ENCODE measurements at places on chromosomes 12 and 14.

DNA sequence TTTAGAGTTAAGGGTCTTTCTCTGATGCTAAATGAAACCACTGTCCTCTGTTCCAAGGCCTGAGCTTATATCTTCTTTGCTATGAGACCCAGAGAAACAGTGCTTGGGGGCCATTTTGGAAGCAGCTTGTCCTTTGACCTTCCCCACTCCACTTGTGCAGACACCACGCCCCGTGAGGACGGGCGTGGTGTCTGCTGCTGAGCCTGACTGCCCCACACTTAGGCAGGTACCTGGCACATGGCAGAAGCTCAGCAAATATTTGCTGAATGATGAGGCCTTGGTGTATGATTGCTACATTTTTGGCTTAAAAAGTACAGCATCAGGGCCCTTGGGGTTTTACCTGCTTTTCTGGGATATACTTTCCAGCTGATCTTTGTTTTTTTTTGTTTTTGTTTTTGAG, 69.9 kb downstream of the RASSF3 start:
- no peak for DNase-seq

DNA sequence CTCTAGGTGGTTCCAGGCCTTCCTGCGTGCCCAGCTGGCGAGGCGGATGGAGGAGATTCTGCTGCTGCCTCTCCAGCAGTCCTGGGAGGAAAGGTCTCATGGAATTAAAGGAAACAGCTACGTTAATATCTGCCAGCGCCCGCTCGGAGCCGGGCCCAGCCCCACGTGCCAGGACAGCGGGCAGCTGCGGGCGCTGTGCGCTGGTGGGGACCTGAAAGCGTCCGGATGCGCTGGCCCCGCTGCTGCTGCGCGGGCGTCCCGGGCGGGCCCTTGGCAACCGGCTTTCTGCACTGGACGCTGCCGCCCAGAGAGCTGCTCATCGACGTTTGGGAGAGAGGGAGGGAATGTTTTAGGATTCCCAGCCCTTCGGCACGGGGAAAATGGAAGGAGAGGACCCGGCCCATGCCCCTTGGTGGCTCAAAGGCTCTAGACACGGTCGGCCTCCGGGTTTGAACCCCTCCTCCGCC, 8.6 kb upstream of the DYNC1H1 start:
- DNase-seq, result no peak

- no peak for DNase-seq
Observed at GRCh38 chr12:104834607-104835006, 123.5 kb downstream of the SLC41A2 start.

DNA sequence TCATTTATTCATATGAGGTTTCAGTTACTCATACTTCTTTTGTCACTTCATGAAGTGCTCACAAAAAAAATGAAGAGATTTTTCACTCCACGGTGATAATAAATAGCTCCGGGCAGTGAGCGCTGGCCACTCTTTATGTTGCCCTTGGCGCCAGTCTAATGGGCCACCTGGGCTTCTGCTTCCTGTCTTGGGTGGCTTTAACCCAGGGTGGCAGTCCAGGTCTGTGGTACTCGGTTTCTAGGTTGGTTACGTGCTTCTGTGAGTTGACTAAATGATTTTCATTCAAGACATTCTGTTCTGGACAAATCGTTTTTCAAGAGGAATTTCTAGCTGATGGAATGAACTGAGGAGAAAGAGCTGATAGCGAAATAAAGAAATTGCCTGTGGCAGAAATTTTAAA, 34.6 kb upstream of the NID2 start:
- no peak for DNase-seq

- DNase-seq, result no peak
Observed at GRCh38 chr14:101077481-101078074, 174.1 kb upstream of the RTL1 start.

GRCh38 chr14:58238252-58239243, 6.1 kb upstream of the PSMA3 start:
- no peak for DNase-seq
